Chondrocyte (in vitro differentiated cells): ENCODE measurements at places on chromosomes 5 and 9. TPM values are rescaled to one million over a fixed set of nuclear protein-coding genes. Genes with fewer than 3 reads are reported as not detected.

- H3K27me3 ChIP-seq = no peaks in the 10 kb centered on the region
- peaks cover 8% of the 10 kb centered on the region for H3K36me3 ChIP-seq
- H3K4me1 ChIP-seq = peaks cover 23% of the 10 kb centered on the region
- H3K4me3 ChIP-seq = peak within 1 kb of the TSS; percentile 68
- peak within 1 kb of the TSS; percentile 77 for H3K27ac ChIP-seq
Measured at GRCh38 chr5:170861917-170862766, at the start of gene RANBP17. TSS of gene RANBP17 (plus strand) at chr5:170862018.

GRCh38 chr9:132554755-132555154, 27.7 kb upstream of the BARHL1 start:
- H3K27ac ChIP-seq = no peak overlapping the region
- no peak overlapping the region for H3K4me3 ChIP-seq
- peaks cover 13% of the 10 kb centered on the region for H3K27me3 ChIP-seq
- no peaks in the 10 kb centered on the region for H3K4me1 ChIP-seq

DNA sequence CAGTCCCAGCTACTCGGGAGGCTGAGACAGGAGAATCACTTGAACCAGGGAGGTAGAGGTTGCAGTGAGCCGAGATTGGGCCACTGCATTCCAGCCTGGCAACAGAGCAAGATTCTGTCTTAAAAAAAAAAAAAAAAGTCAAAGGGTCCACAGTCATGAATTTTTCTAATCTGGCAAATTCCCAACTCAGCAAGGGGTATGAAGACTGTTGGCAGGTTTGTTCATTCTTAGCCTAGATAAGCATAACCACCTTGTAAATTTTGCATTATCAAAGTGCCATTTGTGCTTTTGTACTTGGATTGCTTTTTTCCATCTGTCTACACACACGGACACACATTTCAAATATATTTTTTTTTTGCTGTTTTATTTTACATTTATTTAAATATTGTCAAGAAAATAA, 299.8 kb upstream of the NUDT12 start:
- H3K4me1 ChIP-seq = peaks cover 5% of the 10 kb centered on the region
- no peak overlapping the region for H3K27ac ChIP-seq
- no peak overlapping the region for H3K4me3 ChIP-seq
- no peaks in the 10 kb centered on the region for H3K36me3 ChIP-seq
- no peak for DNase-seq

DNA sequence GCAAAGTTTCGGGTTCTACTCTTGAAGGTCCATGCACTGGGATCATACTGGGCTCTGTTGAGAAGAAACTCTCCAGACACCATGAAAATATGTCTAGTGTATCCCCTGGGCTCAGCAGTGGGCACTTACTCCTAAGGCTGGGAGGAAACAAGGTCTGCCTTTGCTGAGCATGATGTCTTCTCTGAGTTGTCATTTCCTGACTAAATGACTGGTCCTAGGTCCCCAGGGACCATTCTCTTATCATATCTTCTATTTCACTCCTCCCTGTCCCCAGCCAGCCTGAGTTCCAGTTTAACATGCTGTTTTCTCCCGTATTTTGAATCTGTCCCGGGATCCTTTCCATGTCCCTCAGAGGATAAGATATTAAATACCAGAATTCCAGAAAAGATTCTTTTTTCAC, 225.4 kb downstream of the MTRR start:
- H3K4me3 ChIP-seq = no peak overlapping the region
- H3K36me3 ChIP-seq = no peaks in the 10 kb centered on the region
- no peaks in the 10 kb centered on the region for H3K4me1 ChIP-seq
- H3K27ac ChIP-seq = no peak overlapping the region

- H3K27ac ChIP-seq = no peak overlapping the region
- no peaks in the 10 kb centered on the region for H3K36me3 ChIP-seq
- H3K4me3 ChIP-seq = no peak overlapping the region
- H3K4me1 ChIP-seq = peaks cover 9% of the 10 kb centered on the region
- DNase-seq = no peak
- H3K27me3 ChIP-seq = peaks cover 32% of the 10 kb centered on the region
Measured at GRCh38 chr5:66807743-66808142, 211.6 kb downstream of the MAST4 start.

GRCh38 chr5:160001457-160001856, 7.5 kb upstream of the TTC1 start:
- H3K27ac ChIP-seq = no peak overlapping the region
- H3K4me3 ChIP-seq = no peak overlapping the region
- peaks cover 32% of the 10 kb centered on the region for H3K27me3 ChIP-seq
- no peaks in the 10 kb centered on the region for H3K36me3 ChIP-seq

DNA sequence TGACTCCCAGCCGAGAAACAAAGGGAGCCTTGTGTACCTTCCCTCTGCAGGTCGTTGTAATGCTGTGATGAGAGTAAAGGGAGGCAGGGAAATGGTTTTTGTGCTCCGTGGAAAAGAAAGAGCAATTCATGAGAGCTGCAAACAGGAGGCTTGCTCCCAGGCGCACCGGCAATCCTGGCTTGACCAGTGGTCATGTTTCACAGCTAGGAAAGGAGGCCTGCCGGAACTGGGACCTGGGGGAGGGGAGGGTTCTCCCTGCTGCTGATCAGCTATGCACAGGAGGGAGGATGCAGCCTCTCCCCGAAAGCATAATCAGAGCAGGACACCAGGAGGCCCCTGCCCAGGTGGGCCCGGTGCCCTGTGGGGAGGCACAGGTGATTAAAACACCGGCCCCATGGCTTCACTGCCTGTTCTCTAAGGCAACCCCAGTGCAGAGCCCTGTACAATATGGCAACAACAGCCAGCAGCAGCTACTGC, 131.3 kb downstream of the ZDHHC21 start:
- H3K4me1 ChIP-seq = no peaks in the 10 kb centered on the region
- no peak overlapping the region for H3K4me3 ChIP-seq
- no peak overlapping the region for H3K27ac ChIP-seq
- DNase-seq = no peak

DNA sequence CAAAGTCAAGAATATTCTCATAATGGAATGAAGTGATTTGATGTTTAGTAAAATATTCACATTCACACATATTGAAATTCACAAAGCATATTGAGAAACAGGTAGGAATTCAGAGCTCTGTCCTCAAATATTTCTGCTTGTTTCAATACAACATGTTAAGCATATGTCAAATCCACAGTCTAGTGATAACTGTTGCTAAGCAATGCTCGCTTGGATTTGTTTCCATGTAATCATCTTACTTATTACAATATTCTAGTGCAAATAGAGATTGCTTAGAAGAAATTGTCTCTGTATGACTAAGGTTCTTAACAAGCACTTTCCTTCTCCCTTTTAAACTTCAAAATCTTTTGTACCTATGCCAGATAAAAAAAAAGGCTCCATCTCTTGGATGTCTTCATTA, 995.7 kb downstream of the CDH18 start:
- H3K36me3 ChIP-seq = no peaks in the 10 kb centered on the region
- H3K4me3 ChIP-seq = no peak overlapping the region
- no peaks in the 10 kb centered on the region for H3K4me1 ChIP-seq

GRCh38 chr9:134492281-134492691, 149.3 kb upstream of the COL5A1 start:
- no peak for DNase-seq
- no peak overlapping the region for H3K4me3 ChIP-seq
- peaks cover 22% of the 10 kb centered on the region for H3K4me1 ChIP-seq
- no peak overlapping the region for H3K27ac ChIP-seq
- H3K36me3 ChIP-seq = no peaks in the 10 kb centered on the region

GRCh38 chr5:35698047-35698808, 80.6 kb downstream of the SPEF2 start:
- H3K27me3 ChIP-seq = no peaks in the 10 kb centered on the region
- H3K4me3 ChIP-seq = no peak overlapping the region
- H3K27ac ChIP-seq = no peak overlapping the region
- H3K36me3 ChIP-seq = no peaks in the 10 kb centered on the region
- peaks cover 12% of the 10 kb centered on the region for H3K4me1 ChIP-seq
- DNase-seq = no peak

- H3K36me3 ChIP-seq = peaks cover 4% of the 10 kb centered on the region
- DNase-seq = no peak
- no peaks in the 10 kb centered on the region for H3K4me1 ChIP-seq
- no peak overlapping the region for H3K4me3 ChIP-seq
Measured at GRCh38 chr5:168637793-168638192, 58.6 kb upstream of the PANK3 start.

DNA sequence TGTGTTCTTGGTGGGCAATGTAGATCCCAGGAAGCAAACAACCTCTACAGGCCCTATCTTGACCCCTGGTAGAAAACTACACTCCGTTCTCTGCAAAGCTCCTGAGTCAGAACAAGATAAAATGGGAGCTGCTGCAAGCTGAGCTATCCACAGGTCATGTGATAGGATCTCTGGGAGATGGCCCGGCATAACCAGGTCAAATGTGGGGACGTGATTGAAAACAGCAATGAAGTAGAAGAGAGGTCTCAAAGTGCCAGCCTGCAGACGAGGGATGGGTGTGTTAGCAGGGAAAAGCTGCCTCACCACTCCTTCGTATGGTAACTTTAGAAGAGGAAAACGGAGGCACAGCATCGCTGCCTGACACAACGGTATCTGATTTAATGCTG, 25.0 kb downstream of the NRG2 start:
- no peak overlapping the region for H3K27ac ChIP-seq
- no peak for DNase-seq
- no peaks in the 10 kb centered on the region for H3K36me3 ChIP-seq
- no peaks in the 10 kb centered on the region for H3K4me1 ChIP-seq

DNA sequence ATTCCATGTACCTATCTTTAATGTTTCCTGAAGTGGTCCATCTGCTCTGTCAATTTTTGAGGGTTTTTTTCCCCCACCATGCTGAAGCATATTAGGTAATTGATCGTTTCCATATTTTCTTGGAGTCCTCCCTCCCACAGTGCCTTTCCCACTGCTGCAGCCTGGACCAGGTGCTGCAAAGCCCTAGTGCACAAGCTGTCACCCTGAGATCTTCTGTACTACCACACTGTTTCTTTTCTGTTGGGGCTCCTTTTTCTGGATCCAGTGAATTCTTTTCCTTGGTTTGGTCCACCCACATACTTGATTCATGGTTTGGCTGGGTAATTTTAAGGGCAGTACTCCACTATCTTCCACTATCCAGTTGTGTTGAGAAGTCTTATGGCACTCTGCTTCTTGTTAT, 30.9 kb upstream of the FAM169A start:
- H3K4me1 ChIP-seq = peaks cover 7% of the 10 kb centered on the region
- H3K4me3 ChIP-seq = no peak overlapping the region
- H3K36me3 ChIP-seq = peaks cover 2% of the 10 kb centered on the region
- no peaks in the 10 kb centered on the region for H3K27me3 ChIP-seq
- no peak for DNase-seq
- no peak overlapping the region for H3K27ac ChIP-seq

DNA sequence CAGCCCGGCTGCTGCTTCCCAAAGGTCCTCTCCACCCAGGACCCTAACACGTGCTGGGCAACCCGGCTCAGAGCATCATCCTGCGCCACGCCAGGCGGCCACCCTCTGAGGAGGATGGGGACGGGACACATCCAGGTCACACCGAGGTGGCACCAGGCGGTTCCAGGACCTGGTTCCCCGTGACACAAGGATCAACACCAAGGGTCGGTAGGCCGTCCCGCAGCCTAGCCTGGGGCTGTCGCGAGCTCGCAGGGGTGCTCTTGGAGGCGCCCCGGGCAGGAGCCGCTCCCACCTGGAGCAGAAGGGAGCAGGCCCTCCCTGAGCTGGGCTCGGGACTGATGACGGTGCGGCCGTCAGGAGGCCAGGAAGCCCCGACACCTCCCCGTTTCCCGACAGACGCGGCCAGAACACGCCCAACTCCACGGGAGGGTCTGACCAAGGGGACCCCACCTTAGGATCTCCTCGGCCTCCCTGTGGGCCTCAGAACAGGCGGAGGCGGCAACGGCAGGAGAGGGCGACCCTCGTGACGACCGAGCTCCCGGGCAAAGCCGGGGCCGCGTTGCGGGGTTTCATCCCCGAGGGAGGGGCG, 6.3 kb downstream of the EXD3 start:
- H3K36me3 ChIP-seq = no peaks in the 10 kb centered on the region
- peak; percentile 91 for DNase-seq
- peaks cover 30% of the 10 kb centered on the region for H3K4me1 ChIP-seq

GRCh38 chr5:67273689-67274356, 77.2 kb upstream of the CD180 start:
- H3K27me3 ChIP-seq = no peaks in the 10 kb centered on the region
- no peak for DNase-seq

DNA sequence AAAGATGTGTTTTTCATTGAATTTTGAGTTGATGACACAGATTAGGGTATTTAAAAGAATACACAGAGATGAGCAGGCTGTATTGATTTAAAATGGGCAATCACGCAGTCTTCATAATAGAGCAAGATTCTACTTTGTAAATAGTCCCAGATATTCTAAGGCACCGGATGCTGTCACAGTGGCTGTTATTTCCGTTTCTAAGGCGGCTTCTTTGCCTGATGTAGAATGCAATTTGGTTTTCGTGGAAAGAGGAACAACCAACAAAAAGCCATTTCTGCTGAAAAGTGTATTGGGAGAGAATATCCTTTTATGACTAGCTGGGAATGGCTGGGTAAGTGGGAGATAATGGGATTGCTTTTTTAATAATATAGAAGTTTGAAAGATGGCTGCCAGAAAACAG, 17.5 kb downstream of the PRKACG start:
- no peak for DNase-seq
- H3K36me3 ChIP-seq = no peaks in the 10 kb centered on the region
- H3K4me3 ChIP-seq = no peak overlapping the region
- no peak overlapping the region for H3K27ac ChIP-seq
- H3K27me3 ChIP-seq = peaks cover 23% of the 10 kb centered on the region
- H3K4me1 ChIP-seq = no peaks in the 10 kb centered on the region

Gene C9orf153
- total RNA-seq = 0.48 TPM in 1 of 3 replicates, not detected in the others

Gene SPAG8
- total RNA-seq = 0.30 to 3.3 TPM (median 0.82 TPM) in 3 replicates

Gene LRRC19
- not detected in 3 replicates for total RNA-seq

Gene DPYSL3
- 60.2 to 63.1 TPM (median 60.4 TPM) in 3 replicates for total RNA-seq

Gene MARCHF11
- not detected in 3 replicates for total RNA-seq

Gene PCDHGB3
- total RNA-seq = 0.21 to 0.36 TPM (median 0.30 TPM) in 3 replicates

Gene HTR1A
- total RNA-seq = not detected in 3 replicates

Gene PCDHAC1
- 5.8 to 7.2 TPM (median 7.1 TPM) in 3 replicates for total RNA-seq

Gene AP3B1
- 60.3 to 74.5 TPM (median 60.4 TPM) in 3 replicates for total RNA-seq

Gene IRX1
- total RNA-seq = 2.3 to 9.8 TPM (median 2.9 TPM) in 3 replicates

Gene CDK9
- 54.9 to 67.6 TPM (median 60.3 TPM) in 3 replicates for total RNA-seq

Gene GALNT12
- total RNA-seq = 0.34 to 0.55 TPM in 2 of 3 replicates, not detected in the other

Gene IL3
- not detected in 3 replicates for total RNA-seq

Gene CDH9
- total RNA-seq = not detected in 3 replicates

Gene N4BP3
- total RNA-seq = 0.27 to 0.44 TPM (median 0.32 TPM) in 3 replicates

Gene UGT3A2
- not detected in 3 replicates for total RNA-seq
